ENCODE measurements at places on chromosomes 1 and 21.

DNA sequence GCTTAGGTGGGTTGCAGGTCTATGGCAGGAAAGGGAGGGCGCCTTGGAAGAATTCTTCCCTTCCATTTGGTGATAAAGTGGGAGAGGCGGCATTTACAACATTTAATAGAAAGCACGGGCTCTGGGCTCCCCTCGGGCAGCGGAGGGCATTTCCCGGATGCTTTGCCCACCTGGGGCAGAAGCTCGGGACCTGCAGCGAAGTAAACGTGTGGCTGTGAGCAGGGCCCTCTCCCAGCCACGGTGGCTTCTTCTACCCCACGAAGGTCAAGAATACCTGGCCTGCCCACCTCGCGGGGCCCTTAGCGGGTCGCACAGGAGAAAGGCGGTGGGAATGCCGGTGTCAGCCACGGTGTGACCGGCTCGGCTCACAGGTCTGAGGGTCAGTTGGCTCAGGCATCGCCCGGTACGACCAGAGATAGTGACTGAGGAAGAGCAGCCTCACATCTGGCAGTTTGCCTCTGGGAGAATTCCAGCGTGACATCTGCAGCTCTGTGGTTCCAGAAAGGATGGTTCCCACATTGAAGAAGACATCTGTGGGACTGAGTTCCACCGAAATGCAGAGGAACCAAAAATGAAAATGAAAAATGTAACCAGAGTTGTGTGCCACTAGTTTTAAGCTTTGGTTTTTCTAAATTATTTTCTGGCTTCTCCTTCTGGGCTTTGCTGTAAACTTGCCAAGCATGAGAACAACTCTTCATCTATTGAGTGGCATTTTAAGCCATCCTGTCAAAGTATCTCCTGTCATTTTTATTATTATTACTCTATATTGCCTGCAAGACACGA lies 720 bp upstream of the F3 start:
- DNase-seq: peak; percentile 67

DNA sequence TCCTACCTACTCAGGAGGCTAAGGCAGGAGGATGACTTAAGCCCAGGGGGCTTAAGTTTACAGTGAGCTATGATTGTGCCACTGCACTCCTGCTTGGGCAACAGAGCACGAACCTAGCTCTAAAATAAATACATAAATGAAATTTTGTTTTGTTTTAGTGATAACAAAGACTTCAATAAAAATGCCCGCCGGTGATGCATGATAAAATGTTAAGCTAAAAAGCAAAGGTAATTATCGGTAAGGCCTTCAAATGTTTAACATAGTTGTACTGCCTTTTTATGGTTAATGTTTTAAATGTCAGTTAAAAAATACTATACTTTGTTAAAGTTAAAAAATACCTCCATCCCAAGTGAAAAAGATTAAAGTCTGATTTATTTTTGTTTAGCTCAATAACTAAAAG lies 27.0 kb downstream of the KDM5B start:
- DNase-seq: no peak

GRCh38 chr1:50074931-50075330 lies 33.8 kb upstream of the ELAVL4 start:
- DNase-seq: no peak

DNA sequence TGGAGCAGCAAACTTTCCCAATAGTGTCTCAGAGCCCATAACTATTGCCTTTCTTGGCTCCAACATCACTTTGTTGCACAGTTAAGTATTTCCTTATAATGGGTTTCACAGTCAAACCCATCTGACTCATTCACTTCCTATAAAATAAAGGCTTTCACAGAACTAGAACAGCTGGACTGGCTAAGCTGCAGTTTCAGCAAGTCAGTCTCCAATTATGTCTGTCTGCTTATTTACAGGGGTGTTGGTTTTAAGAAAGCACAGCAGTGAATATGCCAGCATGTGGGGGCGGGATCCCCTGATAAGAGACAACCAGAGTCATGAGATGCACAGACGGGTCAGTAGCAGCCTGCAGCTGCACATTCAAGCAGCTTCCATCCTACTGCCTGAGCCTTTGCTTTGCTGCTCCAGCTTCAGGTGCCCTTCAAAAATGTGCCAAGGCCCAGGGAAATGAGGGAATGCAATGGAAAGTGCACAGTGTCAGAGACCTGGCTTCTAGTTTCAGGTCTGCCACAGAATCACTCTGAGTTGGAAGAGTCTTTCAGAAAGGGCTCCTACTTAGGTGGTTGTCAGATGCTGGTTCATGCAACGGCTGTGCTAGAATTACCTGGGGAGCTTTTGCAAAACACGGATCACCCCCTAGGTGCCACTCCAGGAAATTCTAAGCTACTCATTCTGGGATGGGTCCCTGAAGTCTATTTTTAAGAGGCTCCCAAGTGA lies 24.8 kb downstream of the RNF19B start:
- peak; percentile 81 for DNase-seq

DNA sequence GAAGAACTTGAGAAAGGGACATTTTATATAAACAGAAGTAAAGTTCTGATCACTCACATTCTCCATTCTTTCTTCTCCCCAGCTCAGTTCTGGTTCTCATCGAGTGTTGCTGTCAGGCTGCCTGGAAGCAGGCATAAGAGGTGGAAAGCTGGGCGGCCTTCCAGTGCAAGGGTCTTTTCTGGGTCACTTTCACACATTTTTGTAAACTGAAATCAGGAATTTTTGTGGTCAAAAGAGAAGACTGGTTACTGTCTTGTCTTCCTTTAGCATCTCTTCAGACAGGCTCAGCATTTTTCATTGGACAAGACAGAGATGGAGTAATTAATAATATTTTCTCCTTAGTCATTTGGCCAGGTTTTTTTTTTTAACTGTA lies 93.7 kb downstream of the CTH start:
- peak; percentile 67 for DNase-seq

DNA sequence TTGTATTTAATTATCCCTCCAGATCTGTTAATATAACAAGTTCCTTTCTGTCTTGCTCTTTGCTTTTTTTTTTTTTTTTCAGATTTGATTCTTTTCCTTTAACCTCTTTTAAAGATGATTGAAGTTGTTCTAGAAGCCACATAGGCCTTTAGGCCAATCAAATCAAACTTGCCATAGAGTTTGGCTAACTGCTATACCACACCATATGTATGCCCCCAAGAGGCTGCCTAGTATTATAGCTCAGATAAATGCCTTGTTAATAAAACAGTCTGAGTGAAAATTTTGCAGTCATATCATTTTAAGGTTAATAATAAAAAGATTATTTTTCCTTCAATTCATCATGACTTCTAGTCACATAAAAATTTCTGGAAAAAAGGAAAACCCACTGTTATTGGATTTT lies 696.0 kb upstream of the CHRM3 start:
- DNase-seq: no peak

GRCh38 chr1:115793162-115793561 lies 24.6 kb upstream of the CASQ2 start:
- DNase-seq: no peak

- DNase-seq: no peak
Observed at GRCh38 chr1:55194851-55195250, 20.3 kb downstream of the USP24 start.

GRCh38 chr1:77833521-77834100 lies 54.2 kb downstream of the MIGA1 start:
- no peak for DNase-seq

GRCh38 chr21:44572959-44573583 lies 458 bp upstream of the KRTAP10-4 start:
- no peak for DNase-seq

DNA sequence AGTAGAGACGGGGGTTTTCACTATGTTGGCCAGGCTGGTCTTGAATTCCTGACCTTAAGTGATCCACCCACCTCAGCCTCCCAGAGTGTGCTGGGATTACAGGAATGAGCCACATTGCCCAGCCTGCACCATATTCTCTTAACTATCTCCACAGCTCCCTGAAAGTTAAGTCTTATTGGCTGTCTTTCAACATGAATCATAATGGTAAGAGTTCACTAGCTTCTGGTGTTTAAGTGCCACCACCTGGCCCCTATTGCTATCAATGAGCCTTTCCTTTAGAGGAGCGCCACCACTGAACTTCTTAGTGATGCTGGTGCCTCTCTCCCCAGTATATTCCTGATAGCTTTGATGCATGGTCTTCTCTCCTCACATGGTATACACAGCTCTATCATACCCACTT lies 15.7 kb downstream of the ZFYVE9 start:
- DNase-seq: peak; percentile 14

- peak; percentile 42 for DNase-seq
Observed at GRCh38 chr1:160161965-160162705, 10.7 kb downstream of the ATP1A4 start.

DNA sequence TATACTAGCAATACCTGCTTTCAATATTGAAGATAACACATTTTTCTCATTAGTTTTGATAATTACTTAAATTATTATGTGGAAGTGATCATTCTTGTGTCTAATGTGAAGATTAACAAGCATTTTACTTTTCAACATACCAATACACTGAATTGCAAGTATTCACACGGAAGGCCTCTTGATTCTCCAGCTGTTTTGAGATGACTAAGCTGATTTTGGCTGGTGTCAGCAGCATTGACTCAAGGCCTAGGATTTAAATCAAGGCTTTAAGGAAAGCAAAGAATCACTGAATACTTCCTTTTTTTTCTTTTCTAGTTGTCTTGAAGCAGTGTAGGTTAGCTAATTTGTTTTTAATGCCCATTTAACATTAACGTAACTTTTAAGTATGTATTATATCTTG lies 373.7 kb downstream of the SRGAP2C start:
- DNase-seq: peak; percentile 68

DNA sequence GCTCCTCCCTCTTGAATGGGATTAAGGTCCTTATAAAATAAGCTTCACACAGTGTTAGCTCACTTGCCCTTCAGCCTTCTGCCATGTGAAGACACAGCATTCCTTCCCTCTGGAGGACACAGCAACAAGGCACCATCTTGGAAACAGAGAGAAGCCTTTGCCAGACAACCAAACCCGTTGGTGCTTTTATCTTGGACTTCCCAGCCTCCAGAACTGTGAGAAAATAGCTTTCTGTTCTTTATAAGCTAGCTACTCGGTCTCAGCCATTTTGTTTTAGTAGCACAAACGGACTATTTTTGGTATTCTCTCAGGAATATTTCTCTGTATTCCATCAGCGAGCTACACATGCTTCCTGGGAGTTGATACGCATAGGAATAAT lies 58.6 kb upstream of the IRF2BP2 start:
- no peak for DNase-seq

DNA sequence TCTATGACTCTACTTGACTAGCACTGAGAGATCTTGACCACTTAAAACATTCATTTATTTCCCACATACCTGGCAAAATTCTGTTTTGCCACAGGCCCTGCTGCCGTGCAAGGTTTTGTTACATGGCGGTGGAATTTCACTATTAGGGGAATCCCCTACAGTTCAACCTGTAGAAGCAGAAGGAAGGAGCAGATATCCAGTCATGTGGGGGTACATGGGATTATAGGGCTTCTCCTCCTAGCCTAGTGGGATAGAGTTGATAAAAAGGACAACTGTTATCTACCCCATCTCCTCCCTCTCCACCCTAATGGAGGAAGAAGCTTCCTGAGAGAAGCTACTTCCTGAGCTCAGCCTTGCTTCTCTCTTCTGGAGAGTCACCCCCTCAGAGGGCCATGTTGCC lies 17.7 kb upstream of the PROK1 start:
- no peak for DNase-seq

DNA sequence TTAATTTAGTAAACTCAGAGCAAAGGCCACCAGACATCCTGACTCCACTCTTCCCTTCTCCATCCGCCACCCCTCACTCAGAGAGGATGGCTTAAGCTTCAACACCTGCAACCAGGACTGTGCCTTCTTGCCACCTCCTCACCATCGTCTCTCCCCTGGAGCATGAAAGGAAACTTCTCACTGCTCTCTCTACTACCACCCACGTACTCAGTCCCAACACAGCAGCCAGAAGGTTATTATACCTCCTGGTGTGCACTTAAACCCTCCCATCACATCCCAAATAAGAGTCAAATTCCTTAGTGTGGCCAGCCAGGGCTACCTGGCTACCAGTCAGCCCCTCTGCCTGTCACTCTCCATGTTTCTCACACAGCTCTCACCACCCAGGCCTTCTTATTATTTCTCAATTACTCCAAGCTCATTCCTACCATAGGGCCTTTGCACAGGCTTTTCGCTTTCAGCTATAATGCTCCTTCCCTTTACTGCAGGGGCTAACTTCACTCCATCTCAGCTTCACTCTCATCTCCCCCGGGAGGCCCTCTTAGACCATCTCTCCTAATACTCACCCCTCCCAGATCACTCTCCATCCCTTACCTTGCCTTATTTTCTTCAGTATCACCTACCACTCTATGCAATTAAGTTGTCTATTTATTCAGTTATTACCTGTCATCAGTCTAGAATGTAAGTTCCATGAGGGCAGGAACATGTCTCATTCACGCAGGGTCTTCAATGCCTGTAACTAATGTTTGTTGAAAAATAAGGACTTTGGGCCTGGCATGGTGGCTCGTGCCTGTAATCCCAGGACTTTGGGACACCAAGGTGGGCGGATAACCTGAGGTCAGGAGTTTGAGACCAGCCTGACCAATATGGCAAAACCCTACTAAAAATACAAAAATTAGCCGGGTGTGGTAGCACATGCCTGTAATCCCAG lies 137.5 kb downstream of the TOMM20 start:
- no peak for DNase-seq

DNA sequence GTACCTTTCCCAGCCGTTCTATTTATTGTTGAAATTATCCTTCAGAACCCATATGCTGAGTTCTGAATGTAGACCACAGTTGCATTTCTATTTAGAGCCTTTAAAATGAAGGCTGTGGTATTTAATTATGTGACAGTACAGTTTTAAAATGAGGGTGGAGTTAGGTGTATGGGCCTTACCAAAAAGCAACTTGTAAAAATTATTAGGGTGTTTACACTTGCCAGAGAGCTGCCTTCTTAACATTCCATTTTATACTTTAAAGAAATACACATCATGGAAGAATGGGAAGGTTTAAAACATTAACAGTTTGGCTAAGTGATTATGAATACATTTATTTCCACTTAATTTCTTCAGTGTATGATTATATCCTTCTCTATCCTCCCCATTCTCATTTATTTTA lies 75.7 kb downstream of the RASAL2 start:
- DNase-seq: no peak

- DNase-seq: no peak
Observed at GRCh38 chr1:116971965-116972673, 29.4 kb upstream of the CD101 start.

- no peak for DNase-seq
Observed at GRCh38 chr1:242784084-242784483, 259.6 kb upstream of the PLD5 start.

- no peak for DNase-seq
Observed at GRCh38 chr1:181896824-181897223, 164.7 kb downstream of the ZNF648 start.

DNA sequence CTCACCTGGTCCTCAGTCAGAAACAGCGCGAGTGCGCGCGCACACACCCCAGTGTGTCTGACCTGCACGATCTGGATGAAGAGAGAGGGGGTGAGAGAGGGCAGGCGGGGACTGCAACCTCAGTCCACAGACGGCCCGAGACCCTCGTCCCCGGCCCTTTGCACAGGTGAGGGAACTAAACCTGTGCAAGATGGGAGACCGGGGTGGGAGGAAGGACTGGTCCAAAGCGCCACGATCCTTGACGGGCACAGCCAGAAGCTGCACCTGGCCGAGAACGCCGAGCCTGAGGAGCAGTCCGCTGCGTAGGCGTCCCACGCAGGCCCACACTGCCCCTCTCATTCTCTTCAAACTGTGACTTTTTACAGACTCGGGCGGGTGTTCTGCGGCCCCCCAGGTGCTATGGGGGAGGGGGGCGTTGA lies 519 bp upstream of the IQCC start:
- no peak for DNase-seq

GRCh38 chr1:229271448-229272159 lies 693 bp downstream of the RAB4A start:
- DNase-seq: peak; percentile 22

GRCh38 chr1:6246497-6247467 lies 2.8 kb downstream of the HES3 start:
- peak; percentile 88 for DNase-seq

All from AG08395 (cell line).